Fibroblast of skin of right biceps (primary cell): ENCODE measurements at places on chromosomes 5 and 9.
A peak's percentile ranks its signal among the peaks of the same experiment; 100 is the strongest.

DNA sequence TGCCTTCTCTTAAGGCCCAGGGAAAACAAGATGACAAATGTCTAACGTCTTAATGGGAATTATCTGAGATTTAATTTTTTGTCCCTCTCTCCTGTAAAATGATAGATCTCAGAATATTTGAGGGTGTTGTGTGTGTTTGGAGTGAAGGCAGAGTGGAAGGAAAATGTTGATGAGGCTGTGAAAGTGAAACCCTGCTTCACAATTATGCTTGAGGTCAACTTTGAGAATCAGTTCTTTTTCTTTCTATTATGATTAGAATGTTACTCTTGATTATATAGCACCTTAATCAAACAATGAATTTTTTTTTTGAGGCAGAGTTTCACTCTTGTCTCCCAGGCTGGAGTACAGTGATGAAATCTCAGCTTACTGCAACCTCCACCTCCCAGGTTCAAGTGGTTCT is 5.5 kb upstream of the LOX start:
- no peak for DNase-seq

GRCh38 chr9:14393418-14393817 is 79.5 kb upstream of the NFIB start:
- no peak for DNase-seq

GRCh38 chr9:135962696-135963307 is 1.6 kb upstream of the UBAC1 start:
- no peak for DNase-seq

GRCh38 chr5:97838214-97838613 is 655.2 kb upstream of the RIOK2 start:
- peak; percentile 98 for DNase-seq

DNA sequence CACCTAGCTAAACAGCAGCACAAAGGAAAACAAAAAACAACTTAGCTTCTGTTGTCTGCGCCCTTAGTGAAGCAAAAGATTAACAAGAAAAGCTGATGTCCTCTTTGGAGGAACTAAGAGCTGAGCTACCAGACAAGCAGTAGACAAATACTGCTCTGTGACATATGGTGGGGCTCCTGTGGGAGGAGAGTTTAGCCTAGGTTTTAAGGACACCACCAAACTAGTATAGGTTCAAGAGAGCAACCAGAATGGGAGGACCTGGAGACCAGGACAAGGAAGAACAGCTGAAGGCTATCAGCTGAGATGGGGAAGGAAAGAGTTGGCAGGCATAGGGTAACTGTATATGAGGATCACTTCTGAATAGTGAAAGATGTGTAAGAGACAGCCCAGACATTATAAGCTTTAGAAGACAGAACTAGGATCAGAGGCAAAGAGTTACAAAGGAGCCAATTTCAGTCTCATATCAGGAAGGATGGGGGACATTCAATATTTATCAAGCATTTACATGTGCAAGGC is 27.2 kb downstream of the FBXW2 start:
- no peak for DNase-seq

- DNase-seq = no peak
Observed at GRCh38 chr5:150398722-150399523, 13.8 kb downstream of the CD74 start.

- DNase-seq = no peak
Observed at GRCh38 chr5:24364711-24365110, 280.1 kb downstream of the CDH10 start.

DNA sequence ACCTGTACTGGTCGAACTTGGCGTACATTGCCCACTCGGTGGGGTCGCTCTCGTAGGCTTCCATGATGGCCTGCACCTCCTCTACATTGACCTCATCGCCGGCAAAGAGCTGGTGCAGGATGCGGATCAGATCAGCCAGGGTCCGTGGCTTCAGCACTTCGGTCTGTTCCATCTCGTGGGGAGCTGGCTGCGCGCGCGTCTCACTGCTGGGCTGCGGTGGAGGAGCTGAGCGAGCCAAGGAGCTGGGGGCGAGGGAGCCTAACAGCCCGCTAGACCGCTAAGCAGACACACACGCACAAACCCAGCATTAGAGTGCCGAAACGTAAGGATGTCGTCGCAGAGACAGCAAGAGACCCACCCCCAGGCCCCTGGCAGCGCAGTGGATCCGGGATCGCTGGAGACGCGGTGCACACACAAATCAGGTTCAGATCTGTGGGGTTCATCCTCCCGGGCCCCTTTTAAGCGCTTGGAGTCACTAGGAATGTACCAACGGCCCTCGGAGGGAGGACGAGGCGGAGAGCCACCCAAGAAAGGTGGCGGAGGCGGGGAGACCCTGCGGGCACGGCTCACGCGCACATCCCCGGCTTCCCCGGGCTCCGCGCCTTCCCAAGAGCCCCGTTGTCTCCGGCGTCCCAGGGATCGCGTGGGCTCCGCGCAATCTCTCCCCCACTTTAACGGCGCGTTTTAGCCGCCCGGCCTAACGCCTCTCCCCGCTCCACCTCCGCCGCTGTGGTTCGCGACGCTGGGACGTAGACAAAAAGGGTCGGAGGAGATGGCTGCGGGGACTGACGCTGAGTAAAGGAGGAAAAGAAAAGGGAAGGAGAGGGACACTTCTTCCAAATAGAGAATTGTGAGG is at the start of gene CDO1:
Gene CDO1 (minus strand): TSS at position 434 of the 856 bp plus-strand sequence. CDS start 262 bp downstream, at position 172.
- DNase-seq = peak; percentile 73

DNA sequence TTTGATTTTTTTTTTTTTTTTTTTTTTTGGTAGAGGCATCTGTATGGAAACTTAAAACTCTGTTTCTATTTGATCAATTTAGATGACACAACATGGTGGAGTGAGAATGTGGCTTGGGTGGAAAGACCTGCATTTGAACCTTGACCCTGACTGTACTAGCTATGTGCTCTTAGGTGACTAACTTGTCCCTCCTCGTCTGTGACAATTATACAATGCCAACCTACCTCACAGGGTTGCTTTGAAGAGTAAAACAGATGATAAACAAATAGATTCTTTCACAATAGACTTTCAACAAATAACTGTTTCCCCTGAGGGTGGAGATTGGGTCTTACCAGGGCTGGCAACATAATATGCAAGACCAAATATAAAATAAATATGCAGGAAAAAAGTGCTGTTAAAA is 109.3 kb downstream of the CRB2 start:
- DNase-seq = no peak

DNA sequence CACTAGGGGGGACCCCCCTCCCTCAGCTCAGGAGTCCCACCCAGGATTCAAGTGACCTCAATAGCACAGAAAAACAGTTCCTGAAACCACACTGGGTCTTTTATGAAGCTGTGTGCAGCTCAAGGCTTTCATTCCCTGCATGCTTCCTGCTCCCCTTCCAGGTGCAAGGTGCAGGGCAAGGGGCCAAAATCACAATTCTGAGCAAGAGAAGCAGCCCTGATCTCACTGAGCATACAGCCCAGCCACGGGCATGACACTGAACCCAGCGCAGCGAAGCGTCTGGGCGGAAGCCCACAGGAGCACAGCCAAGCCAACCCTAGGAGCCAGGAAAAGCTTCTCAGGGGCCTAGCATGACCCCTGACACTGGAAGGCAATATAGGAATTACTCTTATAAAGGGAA is 62.9 kb downstream of the IRX2 start:
- DNase-seq = no peak

DNA sequence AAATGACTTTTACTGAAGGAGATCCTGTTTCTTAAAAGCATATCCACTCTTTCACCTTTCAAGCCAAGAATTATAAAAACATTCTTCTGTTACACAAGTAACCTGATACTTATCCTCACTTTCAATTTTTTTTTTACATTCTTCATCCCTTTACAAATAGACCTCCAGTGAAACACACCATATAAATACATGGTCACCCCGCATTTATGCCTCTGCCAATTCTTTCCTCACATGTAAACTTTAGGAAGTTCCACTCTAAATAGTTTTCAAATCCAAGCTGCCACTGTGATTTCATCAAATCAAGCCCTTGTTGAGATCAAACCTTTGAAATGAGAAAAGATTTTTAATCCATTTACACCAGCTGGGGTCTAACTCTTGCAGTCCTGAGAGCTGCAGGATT is 40.0 kb downstream of the GAS1 start:
- DNase-seq = no peak

DNA sequence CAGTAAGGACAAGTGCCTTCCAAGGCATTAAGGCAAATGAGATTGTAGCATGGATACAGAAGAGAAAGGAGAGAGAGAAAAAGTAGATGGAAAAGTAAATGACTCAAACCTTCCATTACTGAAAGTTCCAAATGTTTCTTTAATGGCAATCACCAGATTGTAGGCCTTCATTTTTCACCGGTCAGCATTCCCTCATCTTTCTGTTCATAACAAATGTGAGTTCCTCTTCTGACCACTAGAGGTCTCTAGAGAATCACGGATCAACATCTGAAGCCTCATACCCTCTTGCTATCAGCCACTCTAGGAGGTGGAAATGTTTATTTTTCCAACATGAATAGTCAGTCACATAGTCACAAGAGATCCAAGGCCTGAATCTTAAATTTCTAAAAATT is 73.6 kb upstream of the RPS23 start:
- DNase-seq = peak; percentile 82

DNA sequence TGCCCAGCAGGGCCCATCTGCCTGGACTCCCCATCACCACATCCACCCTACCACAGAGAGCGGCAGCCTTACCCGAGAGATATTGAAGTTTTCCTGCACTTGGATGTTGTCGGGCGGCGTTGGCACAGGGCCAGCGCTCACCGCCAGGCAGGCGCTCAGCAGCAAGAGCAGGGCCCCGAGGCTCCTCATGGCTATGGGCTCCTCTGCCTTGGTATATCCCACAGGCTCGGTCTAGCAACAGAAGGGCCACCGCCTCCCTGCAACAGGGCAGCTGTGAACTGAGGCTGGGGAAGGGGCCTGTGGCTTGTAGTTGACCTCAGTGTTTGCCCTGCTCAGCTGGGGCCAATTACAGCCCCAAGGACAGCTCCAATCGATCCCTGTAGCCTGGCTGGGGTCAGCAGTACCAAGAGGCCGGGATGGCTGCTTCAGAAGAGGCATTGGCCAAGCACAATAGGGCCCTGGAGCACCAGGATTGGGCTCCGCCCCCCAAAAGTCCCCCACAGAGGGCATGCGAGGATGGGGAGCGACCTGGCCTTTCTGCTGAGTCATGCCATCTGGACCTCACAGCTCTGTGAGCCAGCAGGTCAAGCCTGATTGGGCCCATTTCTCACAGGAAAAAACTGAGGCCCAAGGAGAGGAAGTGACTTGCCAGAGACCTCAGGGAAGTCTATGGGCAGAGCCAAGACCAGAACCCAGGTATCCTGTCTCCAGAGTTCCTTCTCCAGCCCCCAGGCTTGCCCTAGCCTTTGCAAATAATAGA is at the start of gene AMBP:
Gene AMBP (minus strand): TSS at position 280 of the 760 bp plus-strand sequence. CDS start 91 bp downstream, at position 189.
- DNase-seq = no peak

DNA sequence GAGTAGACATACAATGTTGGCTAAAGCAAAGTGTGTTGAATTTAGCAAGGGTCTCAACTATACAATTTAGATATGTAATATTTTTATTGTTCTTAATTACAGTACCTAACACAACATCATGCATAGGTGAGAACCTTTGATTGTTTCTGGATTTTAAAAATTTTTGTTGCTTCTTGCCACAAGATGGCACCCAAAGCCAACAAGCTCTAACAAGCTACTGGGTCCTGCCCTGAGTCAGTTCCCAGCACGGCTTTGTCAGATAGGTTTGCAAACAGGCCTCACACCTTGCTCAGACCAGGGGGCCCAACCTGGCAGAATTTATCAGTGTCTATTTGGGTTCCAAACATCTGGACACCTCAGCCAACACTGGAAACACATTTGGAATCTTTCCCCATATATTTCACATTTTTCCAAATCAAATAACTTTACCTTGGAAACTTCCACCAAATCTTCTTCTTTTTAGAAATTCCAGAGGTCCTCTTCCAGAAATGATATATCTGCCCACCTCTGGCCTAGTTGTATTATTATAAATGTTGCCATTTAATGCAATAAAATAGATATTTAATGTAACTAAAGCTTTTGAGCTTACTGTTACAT is 49.5 kb upstream of the EGFLAM start:
- DNase-seq = peak; percentile 36

DNA sequence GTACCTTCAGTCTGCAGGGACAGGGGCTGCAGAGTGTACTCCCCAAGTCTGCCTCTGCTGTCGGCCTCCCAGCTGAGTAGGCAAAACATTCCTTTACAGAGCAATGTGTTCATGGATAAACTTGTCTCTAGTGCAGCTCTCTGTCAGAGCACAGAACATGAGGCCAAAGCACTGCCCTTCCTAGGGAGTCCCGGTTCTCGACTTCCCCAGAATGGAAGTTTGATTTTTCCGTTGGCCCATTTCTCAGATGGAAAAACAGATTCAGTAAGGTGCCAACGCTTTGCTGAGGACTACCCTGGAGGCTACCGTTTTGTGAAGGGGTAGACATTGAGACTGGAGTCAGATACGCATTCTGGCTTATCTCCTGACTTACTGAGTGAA is 422 bp upstream of the TRIM32 start:
- DNase-seq = no peak

- no peak for DNase-seq
Observed at GRCh38 chr9:89483592-89484474, 14.1 kb downstream of the SEMA4D start.

GRCh38 chr5:126682856-126683255 is 82.1 kb downstream of the PHAX start:
- no peak for DNase-seq

GRCh38 chr5:16539169-16539666 is 73.6 kb upstream of the ZNF622 start:
- peak; percentile 87 for DNase-seq

DNA sequence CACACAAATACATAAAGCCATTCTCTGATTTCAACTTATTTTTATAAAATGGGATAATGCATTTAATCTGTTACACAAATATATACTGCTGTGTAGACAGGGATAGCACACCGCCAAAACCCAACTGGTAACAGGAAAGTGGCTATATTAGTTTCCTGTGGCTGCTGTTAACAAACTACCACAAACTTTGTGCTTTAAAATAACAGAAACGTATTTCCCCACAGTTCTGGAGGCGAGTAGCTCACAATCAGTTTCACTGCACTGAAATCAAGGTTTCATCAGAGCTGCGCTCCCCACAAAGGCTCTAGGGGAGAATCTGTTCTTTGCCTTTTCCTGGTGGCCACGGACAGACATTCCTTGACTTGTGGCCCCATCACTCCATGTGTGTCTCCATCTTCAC is 94.0 kb downstream of the MLLT3 start:
- no peak for DNase-seq

- no peak for DNase-seq
Observed at GRCh38 chr5:180604271-180604670, 13.0 kb upstream of the SCGB3A1 start.

GRCh38 chr5:170907758-170908157 is 45.9 kb downstream of the RANBP17 start:
- DNase-seq = peak; percentile 82

GRCh38 chr9:121260457-121261106 is 7.4 kb upstream of the GSN start:
- DNase-seq = no peak

DNA sequence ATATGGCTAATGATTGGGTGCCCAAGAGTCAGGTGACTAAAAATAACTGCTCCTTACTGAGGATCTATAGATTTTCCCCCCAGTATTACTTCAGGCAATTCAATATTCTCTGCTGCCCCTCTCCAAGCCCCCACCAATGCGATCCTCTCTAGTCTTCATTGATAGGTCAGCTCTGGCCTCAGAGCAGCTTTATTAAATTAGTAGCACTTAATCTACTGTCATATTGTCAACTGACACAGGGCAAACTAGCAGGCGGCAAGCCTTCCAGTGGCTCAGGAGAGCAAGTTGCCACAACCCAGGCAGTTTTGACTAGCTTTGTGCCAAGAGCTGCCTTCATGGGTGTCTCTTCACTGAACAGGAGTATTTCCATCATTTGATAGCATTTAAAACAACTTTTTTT is 462.9 kb downstream of the BNC2 start:
- no peak for DNase-seq
